ENCODE measurements at places on chromosomes 2 and 18.

GRCh38 chr2:96520231-96520630, 15.1 kb upstream of the NEURL3 start:
- DNase-seq: no peak

DNA sequence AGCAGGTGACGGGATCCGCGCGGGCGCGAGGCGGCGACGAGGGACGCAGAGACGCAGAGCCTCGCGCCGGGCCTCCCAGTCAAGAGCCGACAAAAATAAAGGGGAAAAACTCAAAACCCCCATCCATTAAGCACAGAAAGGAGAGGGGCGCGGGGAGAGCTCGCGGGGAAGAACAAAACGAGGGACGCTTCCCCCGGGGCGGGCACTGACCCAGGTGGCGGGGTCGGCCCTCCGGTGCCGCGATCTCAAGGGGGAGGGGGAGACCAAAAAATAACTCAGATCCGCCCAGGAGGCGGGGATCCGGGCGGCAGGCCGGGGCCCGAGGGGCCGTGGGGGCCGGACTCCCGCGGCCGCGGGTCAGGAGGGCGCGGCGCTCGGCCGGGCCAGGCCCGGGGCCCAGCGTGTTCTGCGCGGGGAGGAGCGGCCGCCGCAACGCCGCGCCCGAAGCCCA, 597 bp downstream of the RNF103 start:
- DNase-seq: peak; percentile 43

- peak; percentile 50 for DNase-seq
Observed at GRCh38 chr2:144456680-144457079, 63.2 kb downstream of the ZEB2 start.

DNA sequence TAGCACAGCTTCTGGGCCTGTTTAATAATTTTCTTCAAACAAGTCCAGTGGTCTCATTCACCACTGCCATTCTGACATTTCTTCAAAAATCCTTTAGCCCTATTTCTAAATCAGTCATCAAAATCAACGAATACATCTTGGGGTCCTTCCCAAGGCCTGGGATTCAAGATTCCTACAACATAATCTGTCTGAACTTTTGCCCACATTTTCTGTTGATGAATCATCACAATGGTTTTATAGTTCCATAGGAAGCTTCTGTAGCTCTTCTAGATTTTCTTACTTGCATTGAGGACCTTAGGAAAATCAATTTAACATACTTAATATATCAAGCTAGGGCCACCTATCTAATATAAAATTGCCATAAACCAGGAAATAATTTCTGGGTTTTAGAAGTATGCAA, 811.8 kb upstream of the ACVR2A start:
- DNase-seq: no peak

GRCh38 chr2:238702276-238703052, 145.4 kb upstream of the TWIST2 start:
- no peak for DNase-seq

- peak; percentile 98 for DNase-seq
Observed at GRCh38 chr2:61538200-61538919, at the start of gene XPO1. XPO1 (minus strand) TSS chr2:61538356; CDS start chr2:61533897, 4,459 bp downstream.

Data from AML-193 (cell line).